ENCODE measurements at places on chromosomes 1 and 21. TPM values are rescaled to one million over a fixed set of nuclear protein-coding genes. Genes with fewer than 3 reads are reported as not detected.

The ATP13A2 gene
- total RNA-seq: 53.6 TPM

The CAPN9 gene
- not detected for total RNA-seq

The FTCD gene
- 6.8 TPM for total RNA-seq

The USP25 gene
- total RNA-seq: 36.3 TPM

The PGLYRP4 gene
- total RNA-seq: not detected

The OLIG2 gene
- 2.0 TPM for total RNA-seq

The FAM78B gene
- total RNA-seq: 1.6 TPM

The RSPO1 gene
- 0.33 TPM for total RNA-seq

- no peak for DNase-seq
- no peaks in the 10 kb centered on the region for H3K27me3 ChIP-seq
- H3K36me3 ChIP-seq: no peaks in the 10 kb centered on the region
- H3K27ac ChIP-seq: no peak overlapping the region
- 0 out of 2 replicates have a peak, but pooled peaks cover 3% of the 10 kb centered on the region for H3K4me1 ChIP-seq
- H3K4me3 ChIP-seq: no peak overlapping the region
Measured at GRCh38 chr1:212518188-212519054, 85.7 kb downstream of the NENF start.

DNA sequence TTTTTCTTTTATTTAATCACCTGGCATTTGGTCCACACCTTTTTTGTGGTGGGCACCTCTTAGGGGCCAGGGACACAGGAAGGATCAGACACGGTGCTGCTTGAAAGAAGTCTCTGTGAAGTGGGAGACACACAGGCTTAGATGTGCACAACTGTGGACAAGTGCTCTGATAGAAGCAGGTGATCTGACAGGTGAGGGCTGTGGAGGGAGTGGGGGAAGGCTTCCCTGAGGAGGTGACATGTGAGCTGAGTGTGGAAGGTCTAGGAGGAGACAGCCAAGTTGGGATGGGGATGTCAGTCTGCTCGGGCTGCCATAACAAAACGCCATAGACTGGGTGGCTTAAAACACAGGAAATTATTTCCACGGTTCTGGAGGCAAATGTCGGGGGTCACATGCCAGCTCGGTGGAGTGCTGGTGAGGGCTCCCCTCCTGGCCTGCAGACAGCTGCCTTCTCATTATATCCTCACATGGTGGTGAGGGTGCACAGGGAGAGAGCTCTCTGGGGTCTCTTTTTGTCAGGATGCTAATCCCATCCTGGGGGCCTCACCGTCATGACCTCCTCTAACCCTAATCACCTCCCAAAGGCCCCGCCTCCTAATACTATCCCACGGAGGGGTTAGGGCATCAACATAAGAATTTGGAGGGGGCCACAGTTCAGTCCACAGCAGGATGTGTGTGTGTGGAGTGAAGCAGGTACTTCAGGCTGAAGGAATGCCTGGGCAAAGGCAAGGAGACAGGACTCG lies 5.2 kb upstream of the KIAA1614 start:
- H3K27ac ChIP-seq: no peak overlapping the region
- no peak overlapping the region for H3K4me3 ChIP-seq
- no peaks in the 10 kb centered on the region for H3K36me3 ChIP-seq
- no peaks in the 10 kb centered on the region for H3K27me3 ChIP-seq

GRCh38 chr1:155437405-155437804 lies 116.7 kb downstream of the RUSC1 start:
- no peak overlapping the region for H3K27ac ChIP-seq
- DNase-seq: no peak
- no peaks in the 10 kb centered on the region for H3K4me1 ChIP-seq
- peaks cover 12% of the 10 kb centered on the region for H3K36me3 ChIP-seq
- H3K4me3 ChIP-seq: no peak overlapping the region

DNA sequence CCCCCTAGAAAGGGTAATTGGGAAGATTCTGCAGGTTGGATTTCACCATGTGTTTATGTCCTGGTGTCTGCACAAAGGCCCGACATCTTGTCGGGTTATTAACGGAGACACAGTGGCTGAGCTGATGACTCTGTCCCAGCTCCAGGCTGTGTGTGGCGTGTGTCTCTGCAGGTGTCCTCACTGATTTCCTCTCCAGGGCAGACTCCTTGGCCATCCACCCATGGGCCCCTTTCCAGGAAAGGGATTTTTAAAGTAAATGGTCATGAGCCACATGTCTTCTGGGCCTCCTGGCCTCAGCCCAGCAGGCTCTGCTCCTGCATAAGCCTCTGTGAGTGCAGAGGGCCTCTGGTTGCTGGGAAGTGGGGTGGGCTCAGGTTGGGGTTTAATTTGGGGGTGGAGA lies 418.7 kb upstream of the VAMP3 start:
- no peaks in the 10 kb centered on the region for H3K27me3 ChIP-seq
- no peak overlapping the region for H3K4me3 ChIP-seq
- no peaks in the 10 kb centered on the region for H3K36me3 ChIP-seq
- H3K27ac ChIP-seq: no peak overlapping the region
- no peak for DNase-seq
- no peaks in the 10 kb centered on the region for H3K4me1 ChIP-seq

DNA sequence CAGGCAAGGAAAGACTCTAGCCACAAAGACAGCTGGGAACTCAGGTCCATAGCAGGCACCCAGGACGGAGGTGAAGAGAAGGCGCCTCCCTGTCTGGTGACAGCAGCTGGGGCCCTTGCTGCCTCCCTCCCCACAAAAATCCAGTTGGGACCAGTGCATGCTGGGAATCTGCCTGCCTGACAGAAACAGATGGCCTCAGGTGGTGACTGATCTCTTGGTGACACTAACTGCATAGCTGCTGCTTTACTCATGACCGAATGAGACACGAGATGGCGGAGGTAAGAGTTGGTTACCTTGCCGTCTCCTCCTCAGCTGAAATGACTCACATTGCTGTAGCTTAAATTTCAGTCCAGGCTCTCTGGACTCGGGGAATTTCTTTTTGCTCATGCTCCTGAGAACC lies 130.3 kb downstream of the FGGY start:
- no peaks in the 10 kb centered on the region for H3K27me3 ChIP-seq
- no peak overlapping the region for H3K27ac ChIP-seq
- no peak overlapping the region for H3K4me3 ChIP-seq
- DNase-seq: no peak
- H3K36me3 ChIP-seq: no peaks in the 10 kb centered on the region

DNA sequence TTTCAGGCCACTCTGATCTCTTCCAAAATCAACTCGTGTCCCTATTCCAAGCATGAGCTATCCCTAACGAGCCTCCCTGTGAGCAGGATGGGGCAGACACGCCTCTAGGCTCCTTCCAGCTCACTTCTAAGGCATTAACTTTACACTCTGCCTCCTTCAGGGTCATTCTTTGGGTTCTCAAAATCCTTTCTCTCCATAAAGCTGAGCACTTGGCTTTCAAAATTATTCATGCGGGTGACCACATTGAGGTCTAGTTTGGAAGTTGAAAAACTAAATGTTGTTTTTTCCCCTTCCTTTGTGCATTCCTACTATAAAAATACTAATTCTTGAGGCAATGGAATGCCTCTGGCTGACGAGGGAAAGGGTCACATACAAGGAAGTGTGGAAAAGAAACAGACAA lies 33.5 kb upstream of the BMP8B start:
- no peaks in the 10 kb centered on the region for H3K27me3 ChIP-seq
- no peaks in the 10 kb centered on the region for H3K4me1 ChIP-seq
- no peaks in the 10 kb centered on the region for H3K36me3 ChIP-seq
- H3K4me3 ChIP-seq: no peak overlapping the region
- no peak for DNase-seq

DNA sequence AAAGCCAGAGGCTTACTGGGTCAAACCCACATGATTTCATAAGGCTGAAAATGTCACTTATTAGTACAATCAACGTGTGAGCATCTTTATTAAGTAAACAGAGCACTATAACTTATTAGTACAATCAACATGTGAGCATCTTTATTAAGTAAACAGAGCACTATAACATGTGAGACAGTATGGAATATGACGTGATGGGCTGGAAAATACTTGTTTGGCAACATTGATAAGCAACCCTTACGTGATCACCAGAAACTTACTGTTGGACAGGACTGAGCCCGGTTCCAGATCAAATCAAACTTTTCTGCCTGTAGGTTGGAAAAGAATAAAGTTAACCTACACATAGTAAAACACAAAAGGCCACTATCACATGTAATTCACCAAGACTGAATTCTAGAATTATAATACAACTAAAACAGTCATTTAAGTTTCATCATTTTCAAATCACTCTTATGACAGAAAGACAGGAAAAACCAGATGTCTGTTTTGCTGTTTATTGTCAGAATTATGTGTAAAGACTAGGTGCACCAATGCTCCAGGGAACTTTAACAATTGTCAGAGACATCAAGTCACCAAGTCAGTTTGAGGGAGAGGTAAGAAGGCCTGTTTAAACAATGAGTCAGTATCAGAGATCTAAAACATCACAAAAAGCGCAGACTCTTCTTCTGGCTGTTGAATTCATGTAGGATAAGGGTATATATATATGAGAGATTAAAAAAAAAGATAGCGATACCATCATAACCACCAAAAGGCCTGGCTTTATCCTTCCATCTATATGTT lies 15.7 kb downstream of the ATPAF1 start:
- H3K4me3 ChIP-seq: no peak overlapping the region
- H3K27ac ChIP-seq: no peak overlapping the region
- DNase-seq: no peak
- peaks cover 60% of the 10 kb centered on the region for H3K36me3 ChIP-seq
- H3K27me3 ChIP-seq: no peaks in the 10 kb centered on the region

- H3K27ac ChIP-seq: no peak overlapping the region
- H3K27me3 ChIP-seq: no peaks in the 10 kb centered on the region
- no peak overlapping the region for H3K4me3 ChIP-seq
Measured at GRCh38 chr1:189434461-189434860, 1043.2 kb downstream of the BRINP3 start.

DNA sequence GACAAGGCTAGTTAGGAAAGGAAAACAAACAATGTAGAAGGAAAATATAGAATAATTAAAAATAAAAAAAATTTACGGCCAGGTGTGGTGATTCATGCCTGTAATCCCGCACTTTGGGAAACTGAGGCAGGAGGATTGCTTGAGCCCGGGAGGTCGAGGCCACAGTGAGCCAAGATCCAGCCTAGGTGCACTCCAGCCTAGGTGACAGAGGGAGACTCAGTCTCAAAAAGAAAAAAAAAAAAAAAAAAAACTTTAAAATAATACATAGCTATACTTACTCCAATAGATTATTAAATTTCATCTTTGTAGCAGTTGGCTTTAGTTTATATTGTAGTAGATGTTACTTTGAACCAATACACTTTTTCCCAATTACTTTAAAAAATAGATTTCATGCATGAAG lies 32.0 kb downstream of the LIN9 start:
- no peak for DNase-seq
- H3K4me1 ChIP-seq: no peaks in the 10 kb centered on the region
- no peak overlapping the region for H3K4me3 ChIP-seq
- peaks cover 23% of the 10 kb centered on the region for H3K36me3 ChIP-seq
- H3K27ac ChIP-seq: no peak overlapping the region

DNA sequence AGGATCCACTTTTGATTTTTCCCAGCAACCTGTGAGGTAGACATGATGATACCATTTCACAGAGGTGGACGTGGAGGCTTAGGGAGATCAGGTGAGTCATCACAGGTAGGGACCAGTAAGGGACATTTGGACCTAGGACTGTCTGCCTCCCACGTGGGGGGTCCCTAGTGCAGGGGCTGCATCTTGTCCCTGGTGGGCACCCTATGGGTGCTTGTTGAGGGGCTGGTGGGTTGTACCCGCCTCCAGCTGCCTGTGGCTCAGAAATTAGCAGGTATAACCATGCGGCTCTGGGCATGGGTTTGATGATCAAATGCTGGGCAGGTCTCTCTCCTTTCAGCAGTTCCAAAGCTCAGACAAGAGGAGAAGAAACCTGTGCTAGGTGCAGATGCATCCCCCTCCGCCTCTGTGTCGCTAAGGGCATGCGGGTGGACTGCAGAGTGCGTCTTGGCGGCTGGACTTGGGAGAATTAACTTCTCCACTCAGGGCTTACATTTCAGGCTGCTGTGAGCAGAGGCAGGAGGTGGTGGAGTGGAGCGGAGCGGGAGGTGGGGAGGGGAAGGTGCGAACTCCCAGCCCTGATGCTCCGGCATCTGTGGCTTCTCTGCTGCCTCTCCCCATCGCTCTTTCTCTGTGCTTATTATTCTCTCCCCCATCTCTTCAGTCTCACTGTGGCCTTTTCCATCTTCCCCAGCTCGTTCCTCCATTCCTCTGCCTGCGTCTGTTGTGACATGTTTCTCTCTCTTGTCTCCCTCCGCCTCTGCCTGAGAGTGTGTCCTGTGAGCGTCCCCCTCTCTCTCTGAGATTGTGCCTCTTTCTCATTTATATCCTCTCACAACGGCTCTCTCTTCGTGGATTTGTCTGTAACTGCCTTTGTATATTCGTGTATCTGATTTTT lies 146.8 kb downstream of the PTPRU start:
- no peak overlapping the region for H3K27ac ChIP-seq
- H3K4me1 ChIP-seq: no peaks in the 10 kb centered on the region
- no peak overlapping the region for H3K4me3 ChIP-seq

- no peaks in the 10 kb centered on the region for H3K36me3 ChIP-seq
- no peak for DNase-seq
- no peaks in the 10 kb centered on the region for H3K27me3 ChIP-seq
- H3K4me1 ChIP-seq: peaks cover 6% of the 10 kb centered on the region
Measured at GRCh38 chr21:35222021-35222420, 172.9 kb upstream of the RUNX1 start.

DNA sequence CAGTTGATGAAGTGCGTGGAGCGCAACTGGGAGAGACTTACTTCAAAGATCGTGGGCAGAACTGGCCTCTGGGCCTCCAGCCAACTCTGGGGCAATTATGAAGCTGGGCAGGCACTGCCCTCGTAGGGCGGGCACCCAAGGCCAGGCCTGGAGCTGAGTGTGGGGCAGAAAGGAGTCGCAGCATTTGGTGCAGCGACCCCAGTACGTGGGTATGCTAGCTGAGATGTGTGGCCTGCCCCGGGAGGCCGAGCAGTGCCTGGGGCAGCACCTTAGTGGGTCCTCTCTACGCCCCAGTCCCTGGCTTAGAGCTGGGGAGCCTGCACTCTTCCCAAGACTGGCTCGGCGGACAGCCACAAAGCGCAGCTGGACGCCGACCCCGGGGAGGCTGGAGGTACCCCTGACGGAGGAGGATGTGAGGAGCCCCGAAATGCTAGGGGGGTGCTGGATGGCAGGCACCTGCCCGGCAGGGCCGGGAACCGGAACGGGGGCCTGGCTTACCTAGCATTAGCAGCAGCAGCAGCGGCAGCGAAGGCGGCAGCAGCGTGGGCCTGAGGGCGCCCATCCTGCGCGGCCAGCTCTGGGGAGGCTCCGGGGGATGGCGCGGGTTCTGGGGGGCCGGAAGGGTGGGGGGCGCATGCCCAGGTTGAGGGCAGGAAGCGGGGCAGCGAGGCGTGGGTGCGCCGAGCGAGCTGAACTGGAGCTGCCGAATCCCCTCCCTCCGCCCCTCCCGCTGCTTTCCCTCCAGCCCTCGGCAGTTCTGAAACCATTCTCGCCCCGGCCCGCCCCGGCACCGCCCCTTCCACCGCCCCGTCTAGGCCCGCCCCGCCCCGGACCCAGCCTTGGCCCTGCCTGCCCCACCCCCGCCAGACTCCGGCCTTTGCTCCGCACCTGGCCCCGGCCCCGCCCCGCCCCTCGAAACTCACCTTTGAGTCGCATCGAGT lies at the start of gene IGSF8:
TSS of gene IGSF8 (minus strand) at position 709 of the 941 bp plus-strand sequence. CDS start at position 562, 147 bp downstream.
- H3K4me3 ChIP-seq: peak within 1 kb of the TSS; percentile 75
- H3K4me1 ChIP-seq: peaks cover 19% of the 10 kb centered on the region
- no peaks in the 10 kb centered on the region for H3K36me3 ChIP-seq
- H3K27me3 ChIP-seq: no peaks in the 10 kb centered on the region
- peak; percentile 94 for DNase-seq

GRCh38 chr1:178362747-178363146 lies 134.0 kb downstream of the CLEC20A start:
- no peak overlapping the region for H3K27ac ChIP-seq
- H3K4me3 ChIP-seq: no peak overlapping the region
- H3K36me3 ChIP-seq: peaks cover 15% of the 10 kb centered on the region
- no peaks in the 10 kb centered on the region for H3K4me1 ChIP-seq

- no peak for DNase-seq
- H3K4me3 ChIP-seq: no peak overlapping the region
- H3K4me1 ChIP-seq: no peaks in the 10 kb centered on the region
- no peak overlapping the region for H3K27ac ChIP-seq
Measured at GRCh38 chr21:32378956-32379355, 13.9 kb downstream of the URB1 start.
